Activated CD8-positive, alpha-beta memory T cell treated with anti-CD3 and anti-CD28 coated beads, Interleukin-2, amount 10 ng/mL, durations not matched to agents 7 days and 5 days (primary cell): ENCODE measurements at places on chromosomes 12 and 14. TPM values are rescaled to one million over a fixed set of nuclear protein-coding genes. Genes with fewer than 3 reads are reported as not detected.

The PRIMA1 gene
- not detected for total RNA-seq

The FLRT2 gene
- total RNA-seq: not detected

The REM2 gene
- total RNA-seq: 0.26 TPM

The ARHGEF25 gene
- 0.70 TPM for total RNA-seq

The PLCZ1 gene
- total RNA-seq: not detected

The RFC5 gene
- total RNA-seq: 55.4 TPM

The FIGNL2 gene
- total RNA-seq: 0.73 TPM

DNA sequence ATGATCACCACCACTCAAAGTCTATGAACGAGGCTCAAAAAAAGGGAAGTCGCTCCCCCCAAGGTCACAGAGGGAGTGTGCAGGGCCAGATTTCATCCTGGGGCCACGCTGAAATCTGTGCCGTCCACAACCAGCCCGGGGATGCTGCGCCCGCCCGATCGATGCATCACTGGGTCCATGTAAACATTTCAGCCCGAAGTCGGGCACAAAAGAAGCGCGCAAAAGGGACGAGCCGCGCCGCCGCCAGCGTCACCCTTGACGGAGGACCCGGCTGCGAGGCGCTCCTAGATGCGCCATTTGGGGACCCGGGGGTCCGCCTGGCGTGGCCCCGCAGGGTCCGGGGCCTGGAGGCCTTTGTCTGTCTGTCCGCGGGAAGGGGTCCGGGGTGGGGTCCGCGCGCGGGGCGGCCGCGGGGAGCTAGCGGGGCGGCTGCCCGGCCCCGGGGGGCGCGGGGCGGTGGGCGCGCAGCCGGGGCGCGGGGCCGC is 503 bp downstream of the FBXO21 start:
- peak; percentile 61 for DNase-seq

- no peak for DNase-seq
Observed at GRCh38 chr12:117047810-117048584, 51.2 kb downstream of the TESC start.

GRCh38 chr12:56449622-56449984 is 377 bp upstream of the TIMELESS start:
- DNase-seq: no peak

DNA sequence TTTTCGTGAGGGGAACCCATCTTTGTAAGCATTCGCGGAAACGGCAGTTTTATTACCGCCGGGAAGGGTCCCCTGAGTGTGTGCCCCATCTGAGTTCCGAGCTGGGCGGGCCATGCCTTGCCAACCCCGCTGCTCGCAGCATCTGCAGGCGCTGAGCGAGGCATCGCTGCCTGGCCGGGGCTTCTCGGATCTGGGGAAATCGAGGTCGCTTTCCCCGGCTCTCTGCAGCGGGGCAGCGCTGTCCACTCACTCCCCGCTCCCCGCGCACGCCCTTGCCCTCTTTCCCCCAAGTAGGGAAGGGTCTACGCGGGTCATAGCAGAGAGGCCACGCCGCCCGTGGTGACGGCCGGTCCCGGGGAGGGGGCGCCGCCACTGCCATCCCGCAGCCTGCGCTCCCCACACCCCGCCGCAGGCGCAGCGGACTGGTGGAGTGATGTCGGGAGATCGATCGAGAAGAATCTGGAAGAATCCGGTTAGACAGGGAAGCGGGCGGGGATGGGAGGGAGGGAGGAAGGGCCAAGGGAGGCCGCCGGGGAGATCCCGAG is 507 bp upstream of the FKBP4 start:
- peak; percentile 44 for DNase-seq

DNA sequence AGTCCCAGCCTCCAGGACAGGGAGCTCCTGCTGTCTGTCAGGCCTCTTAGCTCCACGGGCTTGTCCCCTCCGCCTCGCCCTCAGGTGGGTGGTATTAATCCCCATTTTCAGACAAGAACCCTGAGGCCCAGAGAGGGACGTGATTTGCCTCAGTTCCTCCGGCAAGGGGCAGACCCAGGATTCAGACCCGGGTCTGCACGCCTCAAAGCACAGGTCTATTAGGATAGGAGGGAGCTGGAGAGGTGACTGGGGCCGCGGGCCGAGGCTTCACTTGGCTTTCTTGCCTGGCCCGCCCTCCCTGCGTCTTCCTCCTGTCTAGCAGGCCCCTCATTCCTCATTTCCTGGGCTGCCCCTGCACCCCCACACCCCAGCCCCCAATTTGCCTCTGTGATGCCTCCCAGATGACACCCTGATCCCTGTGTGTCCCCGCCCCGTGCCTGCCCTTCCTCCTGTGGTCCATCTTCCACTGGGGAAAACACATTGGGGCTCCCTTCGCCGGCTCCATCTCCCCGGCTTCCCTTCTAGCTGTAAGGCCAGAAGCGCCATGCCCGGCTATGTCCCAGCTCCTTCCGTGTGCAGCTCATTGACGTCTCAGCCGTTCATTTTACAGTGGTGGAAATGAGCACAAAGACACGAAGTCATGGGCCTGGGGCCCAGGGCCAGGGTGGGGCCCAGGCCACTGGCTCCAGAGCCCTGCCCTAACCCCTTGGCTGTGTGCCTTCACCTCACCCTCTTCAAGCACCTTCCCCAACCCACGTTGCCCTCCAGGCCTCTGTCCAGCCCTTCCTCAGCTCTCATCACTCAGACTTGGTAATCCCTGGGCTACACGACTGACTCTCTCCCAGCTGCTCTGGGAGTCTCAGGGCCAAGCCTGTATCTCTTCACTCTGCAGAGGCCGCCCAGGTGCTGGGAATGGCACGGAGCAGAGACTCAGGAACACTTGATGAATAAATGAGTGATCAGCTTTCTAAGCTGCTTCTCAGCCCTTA is 15.5 kb upstream of the CYP46A1 start:
- no peak for DNase-seq

DNA sequence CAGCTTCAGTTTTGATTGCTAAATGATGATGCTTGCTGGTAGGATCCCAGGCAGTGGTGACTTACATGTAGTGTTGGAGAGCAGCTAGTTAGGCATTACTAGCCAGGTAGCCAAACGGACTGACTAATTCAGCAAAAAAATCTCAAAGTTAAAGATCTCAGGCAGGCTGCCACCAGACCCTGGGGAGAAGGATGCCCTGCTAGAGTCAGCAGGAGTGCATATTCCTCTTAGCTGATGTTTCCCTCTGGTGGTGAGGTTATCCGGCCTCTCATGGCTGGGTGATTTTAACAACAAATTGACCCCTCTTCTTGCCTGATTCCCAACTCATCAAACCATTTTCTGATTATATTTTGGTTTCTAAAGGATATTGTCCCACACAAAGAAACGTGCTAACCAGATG is 2.8 kb downstream of the EFS start:
- DNase-seq: no peak

GRCh38 chr12:109098183-109098604 is 797 bp downstream of the UNG start:
- no peak for DNase-seq

DNA sequence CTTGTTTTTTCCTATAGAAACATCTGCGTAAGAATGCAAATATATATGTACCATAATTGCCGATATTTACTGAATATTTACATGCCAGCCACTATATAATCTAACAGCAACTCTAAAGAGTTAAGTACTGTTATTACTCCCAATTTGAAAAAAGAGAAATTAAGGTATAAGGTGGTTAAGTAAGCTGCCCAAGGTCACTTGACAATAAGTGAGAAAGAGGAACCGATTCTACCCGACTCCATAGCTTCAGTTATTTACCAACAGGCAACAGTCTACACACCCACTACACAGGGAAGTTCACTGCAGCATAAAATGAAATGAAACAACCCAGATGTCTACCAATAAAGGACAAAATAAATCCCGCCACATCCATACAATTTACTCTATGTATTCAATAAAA is 1.1 kb downstream of the MIS18BP1 start:
- DNase-seq: no peak

GRCh38 chr14:72052356-72052755 is 120.1 kb downstream of the RGS6 start:
- no peak for DNase-seq
